ENCODE measurements at places on chromosomes 3 and 15.

DNA sequence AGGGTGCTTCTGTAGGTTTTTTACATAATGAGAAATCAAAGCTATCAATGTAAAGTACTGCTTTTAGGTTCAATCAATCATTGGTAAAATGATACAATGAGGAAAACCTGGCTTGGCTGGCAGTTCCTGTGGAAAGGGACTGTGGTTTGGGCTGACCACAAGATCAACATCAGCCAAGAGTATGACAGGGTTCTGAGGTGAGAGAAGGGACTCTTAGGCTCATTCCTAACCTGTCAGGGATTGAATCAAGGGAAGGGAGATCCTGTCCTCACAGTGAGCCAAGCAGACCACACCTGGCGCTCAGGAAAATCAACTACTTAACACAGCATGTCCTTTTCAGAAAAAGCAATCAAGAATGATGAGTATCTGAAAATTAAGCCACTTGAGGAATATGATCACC, 111.1 kb downstream of the MAGI1 start:
- no peak for DNase-seq

GRCh38 chr3:4914464-4914863, 64.8 kb upstream of the BHLHE40 start:
- DNase-seq, result no peak

DNA sequence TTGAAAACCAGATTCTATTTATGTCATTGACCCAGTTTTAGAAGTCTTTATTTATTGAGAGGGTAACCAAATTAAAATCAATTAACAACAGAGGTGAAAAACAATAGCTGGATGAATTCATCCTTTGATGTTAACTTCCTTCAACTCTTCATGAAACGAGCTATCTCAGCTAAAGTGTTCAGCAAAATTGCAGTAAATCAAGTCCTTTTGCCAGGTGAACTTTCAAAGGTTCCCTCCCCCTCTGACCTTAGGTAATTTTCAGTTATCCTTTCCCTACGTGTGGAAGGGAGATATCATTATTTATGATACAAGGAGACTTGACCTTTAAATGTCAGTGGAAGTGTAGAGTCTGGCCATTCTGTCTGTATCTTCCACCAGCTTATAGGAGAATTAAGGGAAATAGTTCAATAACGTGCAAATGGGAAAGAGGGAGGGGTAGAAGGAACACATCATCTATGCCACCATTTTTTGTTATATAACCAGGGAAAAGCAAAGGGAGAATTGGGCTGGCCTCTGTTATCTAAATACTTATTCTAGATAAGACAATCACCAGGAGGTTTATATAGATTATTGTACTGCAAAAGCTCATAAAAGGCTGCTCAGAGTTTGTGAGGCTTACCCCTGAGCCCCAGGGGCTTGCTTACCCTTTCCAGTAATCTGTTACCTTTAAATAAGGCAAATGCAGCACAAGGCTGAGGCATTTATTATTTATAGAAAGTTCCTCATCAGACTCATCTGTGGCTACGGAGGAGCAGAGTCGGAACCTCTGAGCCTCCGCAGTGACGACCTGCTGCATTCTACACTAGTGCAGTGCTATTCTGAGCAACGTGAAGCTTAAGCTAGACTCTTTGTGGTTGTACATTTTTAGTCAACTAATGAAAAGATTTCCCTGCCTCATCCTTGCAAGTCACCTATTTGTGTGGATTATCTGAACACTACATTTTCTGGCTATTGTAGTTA, 97.7 kb upstream of the ZBED2 start:
- DNase-seq, result no peak

GRCh38 chr3:9347081-9347480, 15.8 kb upstream of the THUMPD3 start:
- no peak for DNase-seq
